ENCODE measurements at places on chromosomes 5 and 9.

GRCh38 chr9:70696694-70697335 is 282.4 kb upstream of the KLF9 start:
- DNase-seq: no peak

DNA sequence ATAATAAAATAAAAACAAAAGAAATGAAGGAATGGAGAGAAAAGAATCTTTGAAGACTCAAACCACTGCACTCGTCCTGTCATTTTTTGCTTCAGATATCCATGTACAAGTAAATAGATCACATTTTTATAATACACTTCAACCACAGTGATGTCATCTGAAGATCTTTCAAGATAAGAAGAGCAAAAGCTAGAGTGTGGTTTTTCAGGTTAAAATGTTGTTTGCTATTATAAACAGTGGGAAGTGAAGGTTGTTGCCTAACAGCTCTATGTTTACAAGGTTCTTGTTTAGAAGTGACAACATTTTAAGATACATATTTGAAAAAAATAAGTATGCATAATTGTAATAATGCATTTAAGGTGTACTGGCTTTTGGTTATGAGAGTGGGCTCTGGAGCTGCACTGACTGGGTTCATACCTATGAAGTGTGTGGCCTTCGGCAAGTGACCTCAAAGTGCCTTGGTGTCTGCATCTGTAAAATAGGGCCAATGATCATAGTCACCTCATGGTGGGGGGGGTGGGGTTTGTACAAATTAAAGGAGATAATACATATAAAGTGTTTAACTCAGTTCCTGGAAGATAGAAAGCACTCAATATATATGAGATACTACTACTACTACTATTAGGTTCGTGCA is 45.5 kb upstream of the IL7R start:
- no peak for DNase-seq

DNA sequence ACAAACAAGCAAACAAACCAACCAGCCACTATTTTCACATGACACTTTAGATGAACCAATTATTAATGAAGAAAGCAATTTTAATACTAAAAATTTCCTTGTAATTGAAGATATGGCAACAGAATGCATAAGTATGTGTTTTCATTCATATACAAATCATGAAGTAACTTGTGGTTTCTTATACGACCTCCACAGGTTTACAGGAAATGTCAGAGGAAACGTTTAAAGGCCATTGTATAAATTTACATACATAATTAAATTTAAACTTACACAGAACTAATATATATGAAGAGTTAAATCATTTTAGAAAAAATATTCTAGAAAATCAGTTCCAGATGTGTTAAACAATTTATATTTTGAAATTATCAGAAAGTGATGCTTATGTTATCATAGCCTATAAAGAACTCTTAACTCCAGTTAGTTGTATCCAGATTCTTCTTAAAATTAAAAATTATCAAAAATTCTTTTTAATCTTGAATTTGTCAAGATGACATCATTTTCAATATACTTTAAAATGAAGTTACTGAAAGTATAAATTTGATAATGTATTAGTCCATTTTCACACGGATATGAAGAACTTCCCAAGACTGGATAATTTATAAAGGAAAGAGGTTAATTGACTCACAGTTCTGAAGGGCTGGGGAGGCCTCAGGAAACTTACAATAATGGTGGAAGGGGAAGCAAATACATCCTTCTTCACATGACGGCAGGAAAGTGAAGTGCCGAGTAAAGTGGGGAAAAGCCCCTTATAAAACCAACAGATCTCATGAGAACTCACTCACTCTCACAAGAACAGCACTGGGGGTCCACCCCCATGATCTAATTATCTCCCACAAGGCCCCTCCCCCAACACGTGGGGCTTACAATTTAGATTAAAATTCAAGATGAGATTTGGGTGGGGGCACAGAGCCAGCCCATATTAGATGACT is 192.0 kb downstream of the PIK3R1 start:
- no peak for DNase-seq

DNA sequence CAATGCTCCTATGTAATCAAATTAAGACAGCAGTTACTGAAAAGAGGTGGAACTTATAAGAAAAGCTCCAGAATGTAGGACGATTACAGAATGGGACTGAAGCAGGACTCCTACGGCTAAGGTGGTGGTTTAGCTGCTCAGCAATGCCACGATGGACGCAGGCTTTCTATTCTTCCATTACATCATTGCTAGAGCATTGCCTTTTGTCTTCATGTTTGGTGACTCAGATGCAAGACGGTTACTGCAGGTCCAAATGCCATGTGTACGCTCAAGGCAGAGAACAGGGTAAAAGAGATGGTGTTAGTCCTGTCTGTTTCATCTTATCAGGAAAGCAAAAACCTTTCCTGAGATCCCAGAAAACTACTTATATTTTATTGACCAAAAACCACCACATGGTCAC is 255.1 kb downstream of the ZSWIM6 start:
- no peak for DNase-seq

- no peak for DNase-seq
Observed at GRCh38 chr9:31355965-31356364, 1028.5 kb upstream of the ACO1 start.

DNA sequence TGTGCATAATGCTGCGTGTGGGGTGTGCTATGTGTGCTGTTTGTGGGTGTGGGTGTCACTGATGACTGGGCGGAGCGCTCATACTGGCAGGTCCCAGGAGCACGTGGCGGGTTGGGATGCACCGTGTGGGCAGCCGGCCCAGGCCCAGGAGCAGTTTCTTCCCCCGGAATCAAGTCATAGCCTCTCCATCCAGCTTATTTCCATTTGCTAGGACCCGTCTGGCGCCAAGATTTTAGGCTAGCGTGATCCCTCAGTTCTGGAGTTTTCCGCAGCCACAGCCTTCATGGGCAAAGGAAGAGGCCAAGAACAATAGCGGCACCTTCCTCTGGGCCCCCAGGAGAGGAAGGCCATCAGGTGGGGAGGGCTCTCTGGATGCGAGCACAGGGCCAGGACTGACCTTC is 43.3 kb upstream of the NEURL1B start:
- no peak for DNase-seq

GRCh38 chr5:148659641-148660345 is 5.5 kb upstream of the HTR4 start:
- no peak for DNase-seq

GRCh38 chr5:6448622-6449464 is at the start of gene UBE2QL1:
UBE2QL1 (plus strand) TSS chr5:6448859; CDS start chr5:6448894, 35 bp downstream.
- peak; percentile 76 for DNase-seq

DNA sequence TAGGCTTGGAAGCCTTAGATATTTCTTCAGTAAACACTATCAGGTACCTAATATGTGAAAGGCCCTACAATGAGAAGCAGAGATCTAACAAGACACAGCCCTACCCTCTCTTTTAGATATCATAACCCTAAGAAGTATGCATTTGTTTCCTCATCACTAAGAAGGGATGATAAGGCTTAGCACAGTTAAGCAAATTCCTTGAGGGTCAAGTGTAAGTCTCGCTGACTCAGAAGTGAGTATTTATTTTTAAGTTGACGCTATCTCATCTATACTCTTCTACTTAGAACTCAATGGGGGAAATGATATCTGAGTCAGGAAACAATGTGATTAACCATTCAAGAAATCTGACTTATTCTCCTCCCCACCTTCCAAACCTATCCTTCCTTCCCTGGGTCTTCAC is 149.7 kb downstream of the ESM1 start:
- no peak for DNase-seq

DNA sequence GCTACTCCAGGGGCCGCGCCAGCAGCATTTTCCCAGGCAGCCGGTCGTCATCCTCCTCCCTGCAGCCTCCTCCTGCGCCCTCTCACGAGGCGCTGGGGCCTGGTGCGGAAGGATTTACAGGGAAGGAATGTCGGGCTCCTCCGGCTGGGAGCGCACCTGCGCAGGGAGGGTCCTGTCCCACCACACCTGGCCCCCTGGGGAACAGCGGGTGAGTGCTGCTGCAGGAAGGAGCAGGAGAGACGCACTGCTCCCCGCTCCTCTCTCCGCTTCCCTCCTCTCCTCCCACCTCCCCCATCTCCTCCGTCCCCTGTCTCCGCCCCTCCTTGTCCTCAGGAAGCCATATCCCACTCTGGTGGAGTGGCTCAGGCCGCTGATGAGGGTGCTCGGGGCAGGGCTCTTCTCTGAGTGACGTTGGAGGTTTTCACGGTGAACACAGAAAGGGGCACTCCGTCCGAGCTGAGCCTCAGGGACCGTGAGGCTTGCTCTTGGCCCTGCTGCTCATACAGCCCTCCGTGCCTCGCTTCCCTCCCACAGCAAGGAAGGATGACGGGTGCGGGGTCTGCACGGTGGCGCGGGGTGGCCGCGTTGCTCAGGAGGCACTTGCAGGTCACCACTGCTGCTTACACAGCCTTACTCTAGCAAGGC is 31.3 kb downstream of the IRX4 start:
- DNase-seq: no peak

DNA sequence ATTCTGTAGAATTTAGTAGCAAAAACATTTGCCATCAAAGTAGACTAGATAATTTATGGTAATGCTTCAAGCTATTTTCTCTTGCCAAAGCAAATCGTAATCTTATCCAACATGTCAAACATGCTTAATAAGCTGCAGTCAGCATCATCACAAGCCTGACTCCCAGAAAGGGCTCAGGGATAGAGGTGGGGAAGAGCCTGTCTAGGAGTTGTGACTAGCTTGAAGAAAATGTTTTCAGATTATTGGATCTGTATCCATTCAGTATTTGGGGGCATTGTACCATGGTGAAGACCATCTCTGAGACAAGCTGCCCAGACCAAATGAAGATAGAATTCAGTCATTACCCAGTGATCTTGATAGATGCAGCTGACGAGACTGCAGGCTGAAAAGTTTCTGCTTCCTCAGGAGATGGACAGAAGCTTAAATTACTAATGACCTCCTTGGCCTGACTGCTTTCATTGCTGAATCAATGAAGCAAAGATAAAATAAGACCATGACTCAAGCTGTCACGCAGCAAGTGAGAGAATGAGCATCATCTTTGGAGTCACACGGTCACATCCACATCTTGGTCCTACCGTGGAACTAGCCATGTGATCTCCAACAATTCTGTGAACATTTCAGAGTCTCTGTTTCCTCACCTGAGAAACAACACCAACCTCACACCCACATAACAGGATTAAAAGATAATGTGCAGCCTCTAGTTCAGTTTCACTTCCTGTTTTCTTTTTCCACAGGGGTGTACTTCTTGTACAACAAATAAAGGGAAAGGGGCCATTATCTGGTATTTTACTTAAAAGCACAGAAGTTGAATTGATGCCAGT is 9.4 kb downstream of the ERAP2 start:
- no peak for DNase-seq

All from spleen (tissue), 13 donors.